Epithelial cell of prostate (primary cell): ENCODE measurements at places on chromosomes 12 and 14.

DNA sequence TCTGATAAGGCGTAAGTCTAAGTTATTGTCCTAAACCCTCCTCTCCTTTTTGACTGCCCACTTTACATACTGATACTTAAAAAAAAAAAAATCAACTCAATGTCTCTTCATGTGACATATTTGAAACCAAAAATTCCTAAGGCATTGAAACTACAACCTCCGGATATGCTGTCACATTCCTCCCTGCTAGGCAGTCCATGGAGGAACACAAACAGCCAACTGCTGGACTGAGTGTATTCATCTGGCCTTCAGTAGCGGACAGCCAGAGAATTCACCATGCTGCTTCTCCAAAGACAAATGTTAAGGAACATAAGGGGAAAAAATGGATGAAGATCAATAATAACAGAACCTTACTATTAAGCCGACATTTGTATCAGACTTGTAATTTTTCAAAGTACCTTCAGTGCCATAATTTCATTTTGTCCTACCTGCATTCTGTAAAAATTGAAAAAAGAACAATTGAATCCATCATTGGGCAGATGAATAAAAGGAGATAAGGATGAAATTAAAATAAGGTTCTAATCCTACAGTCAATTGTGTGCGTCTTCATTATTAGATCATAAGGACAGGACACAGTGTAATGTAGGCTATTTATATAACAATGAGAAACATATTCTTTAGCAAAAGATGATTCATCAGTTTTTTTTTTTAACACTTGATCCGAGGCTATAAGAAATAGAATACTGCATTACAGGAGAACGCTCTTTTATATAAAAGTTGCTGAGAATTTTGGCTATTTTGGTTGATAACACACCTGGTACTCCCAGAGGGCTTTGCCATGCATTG, 12.2 kb downstream of the RERG start:
- DNase-seq, result no peak

DNA sequence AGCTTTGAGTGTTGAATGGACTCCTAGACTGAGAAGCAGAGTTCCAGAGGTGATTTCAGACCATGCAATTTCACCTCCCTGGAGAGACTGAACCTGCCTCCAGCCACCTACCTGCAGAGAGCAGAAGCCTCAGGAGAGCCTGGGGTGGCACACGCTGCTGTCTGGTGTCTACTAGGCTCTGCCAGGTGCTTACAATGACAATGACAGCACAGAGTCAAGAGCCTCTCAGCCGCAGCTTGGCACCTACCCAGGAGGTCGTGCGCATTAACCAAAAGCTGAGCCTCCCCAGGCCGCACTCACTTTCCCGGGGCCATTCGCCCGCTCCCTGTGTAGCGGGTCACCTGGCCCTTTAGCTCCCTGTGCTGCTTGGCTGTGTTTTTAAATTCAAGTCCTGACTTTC, 63.2 kb downstream of the TESC start:
- no peak for DNase-seq

- DNase-seq, result no peak
These were observed 87.6 kb upstream of the PRB2 start for GRCh38 chr12:11482955-11483354.

- DNase-seq, result no peak
These were observed 47.6 kb upstream of the OVCH1 start for GRCh38 chr12:29545102-29545467.

DNA sequence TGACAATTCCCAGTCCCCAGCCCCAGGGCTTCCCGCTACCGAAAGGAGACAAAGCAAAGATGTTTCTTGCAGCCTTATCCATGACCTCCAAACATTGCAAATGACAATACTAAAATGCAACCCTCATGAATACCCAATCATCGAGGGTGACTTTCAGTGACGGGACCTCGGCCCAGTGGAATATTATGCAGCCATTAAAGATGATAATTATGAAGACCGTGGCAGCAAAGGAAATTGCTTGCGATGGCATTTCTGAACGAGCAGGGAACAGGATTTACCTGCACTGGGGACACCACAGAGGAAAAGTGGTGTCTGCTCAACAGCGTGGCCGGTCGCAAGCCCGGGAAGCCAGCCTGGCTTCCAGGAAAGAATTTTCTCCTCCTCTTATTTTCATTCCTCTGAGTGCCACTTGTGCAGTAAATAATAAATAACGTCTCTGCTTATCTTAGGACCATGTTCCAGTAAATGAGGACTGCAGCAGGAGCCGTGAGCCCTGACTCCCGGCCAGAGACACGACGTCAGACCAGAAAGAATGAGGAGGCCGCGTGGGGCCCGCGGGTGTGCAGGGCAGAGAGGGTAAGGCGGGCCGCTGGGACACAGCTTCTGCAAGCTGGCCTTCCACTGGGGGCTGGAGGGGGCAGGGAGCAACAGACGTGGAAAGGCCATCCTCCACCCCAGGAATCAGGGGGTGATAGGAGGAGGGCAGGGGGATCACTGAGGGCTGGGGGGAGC, 6.6 kb downstream of the C14orf180 start:
- DNase-seq, result no peak

- DNase-seq, result no peak
These were observed 121.1 kb downstream of the PRMT8 start for GRCh38 chr12:3611860-3612703.

- DNase-seq, result no peak
These were observed 21.7 kb upstream of the LRTM2 start for GRCh38 chr12:1798641-1799020.

DNA sequence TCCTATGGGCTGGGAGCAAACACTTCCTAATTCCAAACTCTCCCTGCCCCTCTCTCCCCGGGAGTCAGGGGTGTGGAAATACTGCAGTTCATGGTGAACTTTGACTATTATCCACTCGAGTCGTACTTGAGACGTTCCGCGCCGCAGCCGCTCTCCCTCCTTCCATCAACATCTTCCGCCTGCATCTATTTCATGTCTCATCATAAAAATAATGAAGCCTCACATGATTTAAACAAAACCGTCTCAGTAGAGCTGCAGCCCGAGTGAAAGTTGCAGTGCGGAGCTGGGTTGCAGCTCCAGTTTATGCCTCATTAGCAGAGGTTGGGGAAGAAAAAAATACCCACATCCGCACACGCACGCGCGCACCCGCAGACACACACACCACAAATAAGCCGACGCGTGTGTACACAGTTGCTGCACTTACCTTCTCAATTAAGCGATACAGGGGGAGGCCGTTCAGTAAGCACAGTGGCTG, 283 bp downstream of the LMO3 start:
- no peak for DNase-seq

DNA sequence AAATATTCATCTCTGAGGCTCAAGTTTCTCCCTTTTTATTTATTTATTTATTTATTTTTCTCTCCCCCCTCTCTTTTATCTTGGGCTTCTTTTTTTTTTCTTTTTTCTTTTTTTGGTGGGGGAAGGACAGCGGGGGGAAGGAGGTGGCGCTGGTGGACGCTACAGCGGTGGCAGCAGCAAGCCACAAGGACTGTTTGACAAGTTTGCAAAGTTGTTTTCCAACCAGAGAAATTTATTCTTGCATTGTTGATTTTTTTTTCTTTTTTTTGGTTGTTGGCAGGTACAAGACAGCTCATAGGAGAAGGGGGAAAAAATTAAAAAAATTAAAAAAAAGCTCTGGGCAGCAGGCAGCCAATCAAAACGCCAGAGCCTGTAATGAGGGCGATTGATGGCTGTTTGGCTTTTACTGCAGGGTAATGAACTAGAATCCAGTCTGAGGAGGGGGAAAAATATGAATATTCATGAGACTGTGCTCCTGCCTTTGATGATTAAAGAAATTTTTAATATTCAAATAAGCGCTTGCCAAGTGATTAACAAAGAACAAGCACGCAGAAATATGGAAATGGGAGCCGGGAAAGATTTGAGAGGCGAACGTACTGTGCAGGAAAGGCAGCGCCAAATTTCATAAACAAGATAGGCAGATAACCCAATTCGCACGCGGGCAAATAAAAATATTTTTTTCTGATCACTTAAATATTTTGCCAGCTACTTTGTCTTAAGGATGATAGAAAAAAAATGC, 36.2 kb downstream of the BCL11B start:
- no peak for DNase-seq

GRCh38 chr14:72754949-72755348, 139.0 kb downstream of the DPF3 start:
- DNase-seq, result no peak

GRCh38 chr12:48985475-48985897, 7.4 kb downstream of the WNT1 start:
- DNase-seq, result no peak

DNA sequence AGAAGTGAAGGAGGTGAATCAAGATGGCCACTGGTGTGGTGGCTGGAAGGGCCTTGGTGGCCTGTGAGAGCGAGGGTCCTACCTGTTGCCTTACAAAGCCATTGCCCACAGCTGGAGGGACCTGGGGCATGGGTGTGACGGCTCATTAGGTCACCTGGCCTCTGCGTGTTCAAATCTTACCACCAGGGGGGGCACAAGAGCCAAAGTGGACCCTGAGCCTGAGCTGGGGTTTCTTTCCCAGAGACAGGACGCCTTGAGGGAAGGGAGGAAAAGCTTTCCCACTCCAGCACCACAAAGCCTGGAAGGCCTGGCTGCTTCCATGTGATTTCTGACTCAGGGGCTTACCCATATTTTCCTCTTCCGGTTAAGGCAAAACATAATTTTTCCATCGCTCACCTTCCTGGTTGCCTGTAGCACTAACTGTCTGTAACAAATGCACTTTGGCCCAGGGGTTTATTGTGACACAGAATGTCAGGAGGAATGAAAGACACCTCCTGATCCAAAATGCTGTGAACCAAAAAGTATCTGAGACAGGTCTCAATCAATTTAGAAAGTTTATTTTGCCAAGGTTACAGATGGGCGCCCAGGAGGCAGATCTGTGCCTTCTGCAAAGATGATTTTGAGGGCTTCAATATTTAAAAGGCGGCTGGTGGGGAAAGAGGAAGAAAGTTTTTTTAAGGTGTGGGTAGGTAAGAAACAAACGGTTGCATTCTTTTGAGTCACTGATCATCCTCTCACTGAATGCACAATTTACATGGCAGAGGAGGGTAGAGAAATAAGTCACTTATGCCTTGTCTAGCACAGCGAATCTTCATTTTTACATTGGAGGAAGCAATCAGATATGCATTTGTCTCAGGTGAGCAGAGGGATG, 4.3 kb upstream of the CD9 start:
- no peak for DNase-seq

DNA sequence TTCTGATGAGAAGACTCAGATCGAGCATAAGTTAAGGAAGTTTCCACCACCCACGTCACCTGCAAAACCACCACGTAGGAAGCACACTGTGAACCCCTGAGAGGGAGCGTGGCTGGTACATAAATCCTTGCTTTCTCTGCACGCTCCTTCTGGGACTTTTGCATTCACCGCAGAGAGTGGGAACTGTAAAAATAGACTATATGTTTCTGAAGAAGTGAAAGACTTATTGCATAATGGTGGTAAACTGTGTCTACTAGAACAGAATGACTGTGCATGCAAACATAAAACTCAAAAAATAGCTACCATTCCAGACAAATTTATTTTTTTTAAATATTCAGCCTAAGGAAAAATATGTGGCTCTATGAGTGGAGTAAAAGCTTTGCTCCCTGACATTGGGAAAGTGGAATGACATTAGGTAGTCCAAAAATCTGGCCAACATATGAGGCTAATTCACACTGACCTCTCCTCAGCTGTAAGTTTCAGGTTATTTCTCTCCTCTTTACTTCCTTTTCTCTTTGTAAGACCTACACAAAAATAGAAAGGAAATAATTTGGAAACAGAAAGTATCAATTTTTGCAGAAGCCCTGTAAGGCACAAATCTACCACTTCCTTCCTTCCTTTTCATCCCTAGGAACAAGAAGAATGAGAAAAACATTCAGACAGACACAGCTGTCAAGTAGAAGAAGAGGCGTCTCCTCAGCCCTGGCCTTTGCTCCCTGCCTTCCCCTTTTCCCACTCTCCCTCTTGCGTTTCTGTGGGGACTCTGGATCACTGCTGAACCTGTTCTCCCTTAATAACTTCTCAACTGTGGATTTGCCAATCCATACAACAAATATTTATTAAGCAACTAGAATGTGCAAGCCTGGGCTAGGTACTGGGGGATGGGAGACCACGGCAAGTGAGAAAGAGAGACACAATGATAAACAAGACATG, 264.3 kb upstream of the FOXN3 start:
- no peak for DNase-seq

GRCh38 chr12:15787778-15788177, 1.4 kb downstream of the EPS8 start:
- no peak for DNase-seq

- no peak for DNase-seq
These were observed 8.1 kb downstream of the SYNE3 start for GRCh38 chr14:95508377-95508776.

DNA sequence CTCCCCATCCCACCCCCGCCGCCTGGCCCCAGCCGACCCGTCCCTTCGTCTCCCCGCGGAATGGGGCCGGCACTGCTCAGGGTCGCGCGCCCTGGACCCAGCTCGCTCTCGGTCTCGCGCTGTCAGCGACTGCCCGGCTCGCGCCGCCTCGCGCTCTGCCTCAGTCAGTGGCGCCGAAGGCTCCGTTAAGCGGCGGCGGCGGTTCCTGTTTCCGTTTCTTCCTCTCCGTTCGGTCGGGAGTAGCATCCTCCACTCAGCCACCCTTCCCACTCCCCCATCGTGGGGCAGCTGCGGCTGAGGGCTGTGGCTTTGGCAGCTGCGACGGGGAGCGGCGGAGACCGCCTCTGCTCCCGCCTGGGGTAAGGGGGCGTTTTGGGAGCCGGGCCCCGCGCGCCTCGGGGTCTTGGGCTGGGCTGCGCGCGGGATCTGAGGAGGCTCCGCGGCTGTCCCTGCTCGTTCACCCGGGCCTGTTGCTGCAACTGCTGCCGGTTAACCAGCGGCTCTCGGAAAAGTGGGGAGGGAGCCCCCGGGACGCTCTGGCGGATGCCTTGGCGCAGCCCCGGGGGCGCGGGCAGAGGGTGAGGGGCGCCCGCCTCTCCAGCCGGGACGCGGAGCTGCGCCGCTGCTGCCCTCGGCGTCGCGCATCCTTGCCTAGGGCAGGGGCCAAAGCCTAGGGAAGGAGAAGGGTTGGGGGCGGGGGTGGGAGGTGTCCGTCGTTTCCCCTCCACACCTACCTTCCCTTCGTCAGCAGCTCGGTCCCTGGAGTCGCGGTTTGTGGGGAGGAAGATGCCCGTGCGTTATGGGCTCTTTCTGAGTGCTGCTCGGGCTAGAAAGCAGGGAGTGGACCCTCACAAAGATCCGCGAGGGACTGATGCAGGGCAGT, 567 bp downstream of the FUT8 start:
- DNase-seq, result peak; percentile 29

GRCh38 chr14:61290701-61291100, 9.6 kb upstream of the TMEM30B start:
- no peak for DNase-seq

DNA sequence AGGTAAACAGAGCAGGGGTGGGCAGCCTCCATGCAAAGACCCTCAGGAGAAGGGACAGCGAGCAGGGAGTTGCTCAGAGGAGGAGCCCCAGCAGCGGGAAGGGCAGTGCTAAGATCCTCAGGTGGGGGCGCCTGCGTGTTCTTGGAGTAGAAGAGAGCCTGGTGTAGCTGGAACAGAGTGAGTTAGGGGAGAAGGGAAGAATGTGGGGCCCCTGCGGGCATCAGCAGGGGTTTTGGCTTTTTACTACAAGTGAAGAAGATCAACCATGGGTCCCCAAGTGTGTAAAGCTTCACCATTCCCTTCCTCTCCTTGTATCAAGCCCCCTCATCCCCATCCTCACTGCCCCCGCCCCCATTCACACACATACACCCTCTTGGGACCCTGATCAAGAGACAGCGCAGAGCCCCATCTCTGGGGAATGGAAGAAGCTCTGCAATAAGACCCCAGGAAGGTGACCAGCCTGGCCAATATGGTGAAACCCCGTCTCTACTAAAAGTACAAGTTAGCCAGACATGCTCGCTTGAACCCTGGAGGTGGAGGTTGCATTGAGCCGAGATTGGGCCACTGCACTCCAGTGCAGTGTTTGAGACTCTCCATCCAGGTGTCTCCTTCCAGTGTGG, 10.2 kb upstream of the TMEM119 start:
- DNase-seq, result no peak
